ENCODE measurements at places on chromosomes 5 and 9.

DNA sequence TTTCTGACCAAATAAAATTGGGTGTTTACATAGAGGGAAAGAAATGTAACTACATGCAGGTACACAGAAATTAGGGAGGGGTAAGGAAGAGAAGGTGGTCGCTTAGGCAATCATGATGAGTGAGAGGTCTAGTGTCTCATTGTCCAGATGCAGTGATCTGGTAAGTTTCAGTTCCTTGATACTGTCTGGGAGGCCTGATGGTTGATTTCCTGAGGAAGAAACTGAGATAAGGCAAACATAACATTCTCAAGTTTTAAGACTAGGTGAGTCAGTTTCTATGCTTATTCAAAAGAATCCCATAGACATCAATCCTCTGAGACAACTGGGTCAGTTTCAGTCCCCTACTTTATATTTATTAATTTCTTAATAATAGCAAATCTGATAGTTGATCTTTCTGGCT lies 843.3 kb upstream of the CDH10 start:
- no peak for DNase-seq

- DNase-seq: no peak
Observed at GRCh38 chr9:88477300-88477751, 57.7 kb upstream of the NXNL2 start.

GRCh38 chr5:130286971-130287370 lies 382.7 kb downstream of the CHSY3 start:
- DNase-seq: no peak

GRCh38 chr5:138032028-138032571 lies 779 bp downstream of the FAM13B start:
- DNase-seq: no peak

- no peak for DNase-seq
Observed at GRCh38 chr5:71974165-71974564, 133.1 kb upstream of the MAP1B start.

GRCh38 chr9:119761812-119762211 lies 392.6 kb upstream of the BRINP1 start:
- DNase-seq: no peak

DNA sequence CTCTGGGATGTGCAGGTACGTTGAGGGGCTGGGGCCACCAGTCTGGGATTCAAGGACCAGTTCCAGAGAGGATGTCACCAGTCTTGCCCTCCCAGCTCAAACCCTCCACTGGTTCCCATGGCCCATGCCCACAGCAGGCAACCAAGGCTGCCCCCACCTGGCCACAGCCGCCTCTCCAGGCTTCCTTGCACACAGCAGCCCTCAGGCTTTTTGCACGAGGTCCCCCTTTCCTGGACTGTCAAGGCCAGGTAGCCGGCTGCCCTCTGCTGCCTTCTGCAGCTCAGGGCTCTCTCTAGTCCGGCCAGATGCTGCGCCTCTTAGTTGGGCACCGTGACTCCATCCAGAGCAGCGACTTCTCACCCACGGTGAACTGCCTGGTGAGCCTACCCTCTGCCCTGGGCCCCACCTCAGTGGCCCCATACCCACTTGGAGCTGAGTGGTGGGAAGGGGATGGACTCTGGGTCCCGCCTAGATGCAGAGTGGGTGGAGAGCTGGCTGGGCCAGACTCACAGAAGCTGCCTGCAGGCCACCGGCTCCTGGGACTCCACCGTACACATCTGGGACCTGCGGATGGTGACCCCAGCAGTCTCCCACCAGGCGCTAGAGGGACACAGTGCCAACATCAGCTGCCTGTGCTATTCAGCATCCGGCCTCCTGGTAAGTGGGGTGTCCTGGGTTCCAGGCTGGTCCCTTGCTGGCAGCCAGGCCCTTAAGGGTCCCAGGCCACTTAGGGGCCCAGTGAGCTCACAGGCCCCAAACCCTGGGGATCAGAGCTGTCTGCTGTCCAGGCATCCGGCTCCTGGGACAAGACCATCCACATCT lies 2.9 kb downstream of the WDR38 start:
- DNase-seq: no peak

- DNase-seq: no peak
Observed at GRCh38 chr9:87530716-87531115, 33.0 kb downstream of the DAPK1 start.

DNA sequence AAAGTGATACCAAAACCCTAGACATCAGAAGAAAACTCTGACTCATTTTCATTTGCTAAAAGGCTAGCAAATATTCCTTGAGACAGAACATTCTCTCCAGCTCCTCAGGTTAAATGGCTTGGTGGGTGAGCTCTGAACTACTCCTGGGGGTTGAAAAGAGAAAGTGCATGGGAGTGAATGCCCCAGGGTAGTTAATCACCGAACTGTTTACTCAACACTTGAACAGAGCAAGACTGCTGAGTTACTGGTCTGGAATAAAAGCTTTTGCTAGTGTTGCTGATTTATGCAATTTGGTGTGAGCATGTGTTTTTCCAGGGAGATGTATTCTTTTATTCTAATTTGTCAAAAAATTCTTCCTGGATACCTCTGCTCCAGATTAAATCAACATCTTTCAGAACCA lies 88.3 kb upstream of the PRDM9 start:
- no peak for DNase-seq

DNA sequence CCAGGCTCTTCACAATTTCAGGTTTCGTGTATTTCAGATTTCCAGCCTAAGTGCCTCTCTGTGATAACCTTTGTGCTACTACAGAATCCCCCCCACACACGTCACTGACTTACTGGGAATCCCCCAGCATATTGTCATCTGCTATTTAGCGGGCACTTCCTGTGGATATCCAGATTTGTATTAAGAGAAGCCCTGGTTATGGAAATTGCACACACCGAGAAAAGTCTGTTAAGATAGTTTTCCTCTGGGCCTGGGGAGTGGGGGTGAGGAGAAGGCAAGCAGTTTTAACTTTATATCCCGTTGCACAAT lies 269.9 kb downstream of the MED10 start:
- DNase-seq: no peak

DNA sequence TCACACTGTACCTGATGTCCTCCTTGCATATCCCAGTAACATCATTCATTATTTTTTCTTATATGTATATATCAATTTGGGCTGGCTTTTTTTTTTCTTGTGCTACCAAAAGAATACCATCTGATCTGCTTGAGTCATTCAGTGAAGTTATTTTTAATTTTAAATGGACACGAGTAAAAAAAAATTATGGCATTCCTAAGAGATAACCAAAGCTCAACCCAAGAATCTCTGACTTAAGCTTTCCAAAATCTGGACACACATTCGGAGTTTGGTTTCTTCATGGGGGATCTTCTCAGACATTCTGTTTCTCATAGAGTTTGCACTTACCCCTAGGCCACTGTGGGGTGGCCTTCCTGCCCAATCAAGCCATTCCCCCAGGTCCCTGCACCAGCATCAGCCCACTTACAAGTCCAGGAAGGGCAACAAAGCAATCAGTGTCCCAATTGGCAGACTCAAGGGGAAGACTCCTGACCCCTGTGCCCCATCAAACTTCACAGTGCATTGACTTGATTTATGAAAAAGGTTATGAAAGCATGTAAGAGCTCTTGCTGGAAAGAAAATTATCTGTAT lies 49.2 kb upstream of the SPDL1 start:
- no peak for DNase-seq

- no peak for DNase-seq
Observed at GRCh38 chr9:4010309-4010708, 289.6 kb downstream of the GLIS3 start.

DNA sequence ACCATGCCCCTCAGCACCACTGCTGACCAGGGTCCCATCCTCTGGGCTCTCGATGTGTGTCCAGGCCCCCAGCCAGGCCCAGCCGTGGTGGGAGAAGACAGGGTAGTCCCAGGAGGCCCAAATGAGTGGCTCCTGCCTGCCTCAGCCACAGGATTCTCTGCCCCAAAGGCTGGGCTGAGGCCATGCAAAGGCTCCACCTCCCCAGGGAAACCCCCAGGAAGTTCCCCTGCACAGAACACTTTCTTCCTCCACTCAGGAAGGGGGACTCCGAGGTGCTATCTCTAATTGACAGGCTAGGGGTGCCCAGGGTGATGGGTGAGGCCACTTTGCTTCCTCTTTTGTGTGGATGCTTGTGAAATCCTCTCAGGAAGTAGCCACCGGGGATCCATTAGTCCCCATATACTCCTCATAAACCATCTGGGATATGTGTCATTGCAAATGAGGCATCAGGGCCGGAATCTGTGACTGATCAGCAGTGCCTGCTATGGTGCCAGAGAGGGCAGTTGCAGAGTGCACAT lies 23.1 kb upstream of the TDRD7 start:
- DNase-seq: peak; percentile 63

GRCh38 chr9:95754533-95755420 lies 120.7 kb upstream of the ERCC6L2 start:
- DNase-seq: no peak

- DNase-seq: no peak
Observed at GRCh38 chr9:71987471-71988371, 72.7 kb downstream of the C9orf57 start.

- peak; percentile 49 for DNase-seq
Observed at GRCh38 chr5:141814064-141814964, 63.9 kb downstream of the PCDH1 start.

DNA sequence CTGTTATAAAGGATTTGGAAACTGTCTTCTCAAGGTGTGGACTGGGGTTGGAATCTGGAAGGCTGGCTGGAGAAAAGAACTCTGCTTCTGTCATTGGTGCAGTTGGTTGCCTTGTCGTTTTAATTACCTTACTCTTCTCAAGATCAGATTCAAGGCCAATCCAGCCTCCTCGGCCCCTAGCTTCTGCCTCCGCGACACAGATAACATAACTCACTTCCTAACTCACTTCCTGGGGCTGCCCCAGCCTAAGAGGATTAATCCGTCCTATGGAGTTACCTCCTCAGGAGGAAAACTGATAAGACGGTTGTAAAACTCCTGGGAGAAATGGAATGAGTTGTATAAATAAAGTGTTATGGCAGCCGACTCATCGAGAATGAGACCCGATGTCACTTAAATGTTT lies 389.1 kb upstream of the WWC1 start:
- no peak for DNase-seq

- DNase-seq: peak; percentile 91
Observed at GRCh38 chr9:91361291-91362050, at the start of gene AUH. Gene AUH, minus strand, starts transcription at chr9:91361918. Its CDS starts 29 bp downstream, at chr9:91361889.

DNA sequence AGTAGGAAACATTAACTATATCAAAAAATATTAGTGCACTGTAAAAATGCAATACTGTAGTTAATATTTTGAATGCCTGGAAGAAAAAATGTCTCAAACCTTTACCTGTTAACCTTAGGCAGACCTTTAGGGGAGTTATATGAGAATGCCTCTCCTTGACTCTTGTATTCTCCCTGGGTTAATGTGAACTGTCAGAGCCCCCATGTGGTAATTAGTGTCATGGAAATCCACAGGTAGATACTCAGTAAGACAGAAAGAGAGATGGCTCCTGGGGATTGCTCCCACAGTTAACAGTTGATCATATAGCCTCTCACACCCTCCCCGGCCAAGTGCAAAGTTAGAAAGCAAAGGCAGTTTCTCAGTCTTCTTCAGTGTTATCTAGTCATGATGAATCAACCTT lies 742.8 kb downstream of the NR2F1-AS1 start:
- DNase-seq: no peak

- no peak for DNase-seq
Observed at GRCh38 chr5:994821-995220, 13.8 kb upstream of the NKD2 start.

- no peak for DNase-seq
Observed at GRCh38 chr5:125877248-125877647, 546.0 kb upstream of the GRAMD2B start.

GRCh38 chr9:127927988-127928675 lies 2.4 kb downstream of the PIP5KL1 start:
- DNase-seq: no peak

GRCh38 chr5:77663090-77663863 lies 24.8 kb upstream of the OTP start:
- no peak for DNase-seq

DNA sequence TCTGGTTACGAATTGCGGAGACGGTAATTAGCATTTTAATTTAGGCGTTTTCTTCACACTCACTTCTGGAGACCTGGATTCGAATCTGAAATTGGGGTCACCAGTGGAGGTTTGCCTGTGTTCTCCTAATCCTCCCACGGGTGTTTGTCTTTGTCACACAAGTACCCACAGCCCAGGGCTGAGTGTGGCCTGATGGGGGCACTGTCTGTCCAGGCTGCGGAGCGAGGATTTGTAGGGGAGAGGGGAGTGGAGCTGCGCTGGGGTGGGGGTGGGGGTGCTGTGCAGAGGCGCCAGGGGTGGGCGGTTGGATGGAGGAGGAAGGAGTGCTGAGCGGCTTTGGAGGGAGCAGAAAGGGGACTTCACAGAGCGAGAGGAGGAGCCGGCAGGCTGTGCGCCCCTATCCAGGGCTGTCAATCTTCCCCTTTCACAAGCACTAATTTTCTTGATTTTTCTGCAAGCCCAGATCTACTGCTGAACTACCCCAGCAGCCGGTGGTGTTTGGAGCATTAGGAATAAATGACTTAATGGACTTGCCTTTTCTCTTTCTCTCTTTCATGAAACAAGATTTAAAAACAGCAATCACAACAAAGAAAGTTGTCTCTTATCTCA lies 53.1 kb downstream of the TSPAN17 start:
- peak; percentile 13 for DNase-seq

DNA sequence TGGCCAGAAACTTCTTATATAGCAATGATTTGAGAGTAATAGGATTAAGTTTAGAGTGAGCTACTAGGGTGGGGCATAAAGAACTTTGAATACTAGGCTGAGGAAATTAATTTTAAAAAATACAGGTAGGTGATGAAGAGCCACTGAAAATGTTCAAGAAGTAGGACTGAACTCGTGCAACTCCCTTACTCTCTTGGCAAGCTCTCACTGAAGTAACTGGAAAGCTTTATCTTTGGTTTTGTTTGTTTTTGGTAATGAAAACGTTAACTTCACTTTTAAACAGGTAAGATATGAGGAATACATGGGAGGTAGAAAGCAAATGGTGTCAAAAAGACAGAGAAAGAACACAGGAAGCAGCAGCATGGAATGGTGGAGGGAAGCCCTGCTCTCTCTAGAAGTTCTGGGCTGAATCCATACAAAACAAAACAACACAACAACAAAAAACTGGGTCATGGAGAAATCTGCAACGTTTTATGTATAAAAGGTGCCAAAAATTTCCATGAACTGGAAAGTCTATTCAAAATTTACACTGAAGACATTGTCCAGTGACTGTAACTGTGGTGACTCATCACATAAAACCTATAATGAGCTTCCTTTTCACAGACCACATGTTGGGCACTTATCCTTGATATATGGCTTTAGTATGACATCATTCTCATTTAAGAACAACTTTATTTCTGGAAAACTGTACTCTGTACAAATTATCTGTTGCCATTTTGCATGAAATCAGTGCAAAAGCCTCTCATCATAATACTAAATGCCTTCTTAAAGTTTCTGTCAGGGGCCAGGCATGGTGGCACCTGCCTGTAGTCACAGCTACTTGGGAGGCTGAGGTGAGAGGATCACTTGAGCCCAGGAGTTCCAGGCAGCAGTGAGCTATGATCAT lies 91.2 kb upstream of the CHD1 start:
- DNase-seq: no peak

- no peak for DNase-seq
Observed at GRCh38 chr5:143771602-143772001, 40.4 kb upstream of the HMHB1 start.

GRCh38 chr5:160166973-160167623 lies 47.8 kb upstream of the PWWP2A start:
- DNase-seq: no peak

All from activated naive CD8-positive, alpha-beta T cell treated with anti-CD3 and anti-CD28 coated beads for 36 hours (primary cell).